ENCODE measurements at places on chromosomes 4 and X.

DNA sequence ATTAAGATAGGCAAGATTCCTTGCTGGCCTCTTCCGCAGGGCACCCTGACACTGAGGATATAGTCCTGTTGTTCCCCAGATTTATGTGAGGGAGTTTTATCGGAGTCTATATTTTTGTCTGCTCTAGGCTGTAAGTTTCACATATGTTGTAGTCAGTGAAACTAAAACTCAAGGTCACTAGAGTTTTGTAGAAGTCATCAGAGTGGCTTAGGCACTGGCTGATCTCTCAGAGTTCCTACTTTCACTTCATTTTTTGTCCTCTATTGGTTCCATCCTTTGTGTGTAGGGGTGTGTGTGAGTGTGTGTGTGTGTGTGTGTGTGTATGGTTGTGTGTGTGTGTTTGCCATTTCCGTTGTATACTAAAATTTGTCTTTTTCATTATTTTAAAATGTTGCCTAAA, 577.5 kb downstream of the IQCM start:
- no peak for DNase-seq

DNA sequence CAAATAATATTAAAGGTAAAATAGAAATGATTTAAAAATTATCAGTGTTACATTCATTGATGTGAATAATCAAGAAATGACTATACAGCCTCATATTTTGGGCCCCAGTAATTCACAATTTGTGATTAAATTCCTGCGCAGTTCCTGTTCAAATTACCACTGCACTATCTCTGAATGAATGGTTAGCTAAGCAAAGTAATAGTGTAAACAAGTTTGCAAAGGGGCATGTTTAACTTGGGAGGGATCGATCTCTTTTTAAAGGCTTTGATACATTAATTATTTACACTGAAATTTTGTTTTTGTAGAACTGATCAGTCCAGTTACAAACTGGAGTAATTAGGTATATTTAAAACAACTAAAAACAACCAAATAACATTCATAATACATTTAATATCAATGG, 784.4 kb downstream of the RPA4 start:
- DNase-seq: no peak

- peak; percentile 38 for DNase-seq
Measured at GRCh38 chr4:167100120-167100519, 134.2 kb downstream of the SPOCK3 start.

GRCh38 chrX:154355776-154356140, 18.7 kb downstream of the FLNA start:
- no peak for DNase-seq

DNA sequence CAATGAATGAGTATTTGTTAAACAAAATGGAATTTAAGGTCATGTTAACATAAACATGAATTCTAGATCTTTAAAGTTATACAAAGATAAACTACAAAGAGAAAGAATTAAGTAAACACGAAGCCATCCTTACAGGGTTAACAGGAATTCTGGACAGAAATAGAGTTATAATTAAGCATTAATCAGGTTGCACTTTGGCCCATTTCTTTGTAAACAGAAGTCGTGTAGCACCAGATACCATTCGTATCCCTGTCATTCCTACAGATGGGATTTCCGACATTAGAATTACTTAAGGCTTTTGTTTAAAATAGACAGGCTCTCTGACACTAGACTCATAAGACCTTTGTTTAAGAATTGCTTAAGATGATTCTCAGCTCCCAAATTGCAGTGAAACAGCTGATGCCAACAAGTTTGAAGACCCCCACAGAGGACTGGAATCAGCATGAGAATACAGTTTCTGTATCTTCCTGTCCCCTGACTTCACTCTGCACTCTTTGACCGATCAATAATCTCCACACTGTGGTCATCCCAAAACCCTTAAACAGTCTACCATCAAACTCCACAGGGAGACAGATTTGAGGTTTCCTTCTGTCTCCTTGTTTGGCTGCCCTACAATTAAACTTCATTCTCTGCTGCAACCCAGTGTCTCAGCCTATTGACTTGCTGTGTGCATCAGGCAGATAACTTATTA, 22.3 kb upstream of the TMEM150C start:
- DNase-seq: no peak
